Astrocyte of the spinal cord (primary cell): ENCODE measurements at places on chromosomes 5 and 9.

DNA sequence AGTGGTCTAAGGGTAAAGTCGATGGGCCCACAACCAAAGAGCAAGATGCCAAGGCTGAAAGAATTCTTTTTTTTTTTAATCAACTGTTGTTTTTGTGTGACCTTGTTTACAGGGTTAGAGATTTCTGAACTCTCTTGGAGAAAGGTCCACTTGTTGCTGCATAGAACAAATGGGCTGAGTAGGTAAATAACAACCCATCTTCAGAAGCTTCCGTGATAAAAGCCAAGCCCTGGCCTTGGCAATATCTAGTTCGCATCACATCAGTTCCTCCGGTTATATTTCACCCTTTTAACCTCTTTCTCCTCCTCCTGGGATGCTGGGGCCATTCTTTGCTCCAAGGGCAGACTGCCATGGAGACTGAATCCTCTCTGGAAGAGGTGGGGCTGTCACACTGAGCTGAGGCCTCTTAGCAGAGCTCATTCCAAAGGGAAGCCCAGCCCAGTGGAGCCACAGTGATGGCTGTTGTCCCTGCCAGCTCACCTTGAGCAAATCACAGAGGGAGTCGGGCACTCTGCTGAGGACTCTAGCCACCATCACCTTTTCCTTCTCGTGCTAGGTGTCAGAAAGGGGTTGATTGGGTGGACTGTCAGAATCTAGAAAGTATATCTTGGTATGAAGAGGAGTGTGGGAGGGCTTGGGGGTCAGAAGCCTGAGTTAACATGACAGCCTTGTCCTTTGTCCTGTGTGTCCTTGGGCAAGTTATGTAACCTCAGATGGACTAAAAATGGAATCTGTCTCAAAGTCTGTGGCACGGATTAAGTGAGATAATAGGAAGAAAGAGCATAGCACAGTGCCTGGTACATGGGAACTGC is 17.9 kb downstream of the ANKRD55 start:
- DNase-seq, result no peak

- DNase-seq, result no peak
Measured at GRCh38 chr9:112537561-112537960, 50.9 kb downstream of the KIAA1958 start.

DNA sequence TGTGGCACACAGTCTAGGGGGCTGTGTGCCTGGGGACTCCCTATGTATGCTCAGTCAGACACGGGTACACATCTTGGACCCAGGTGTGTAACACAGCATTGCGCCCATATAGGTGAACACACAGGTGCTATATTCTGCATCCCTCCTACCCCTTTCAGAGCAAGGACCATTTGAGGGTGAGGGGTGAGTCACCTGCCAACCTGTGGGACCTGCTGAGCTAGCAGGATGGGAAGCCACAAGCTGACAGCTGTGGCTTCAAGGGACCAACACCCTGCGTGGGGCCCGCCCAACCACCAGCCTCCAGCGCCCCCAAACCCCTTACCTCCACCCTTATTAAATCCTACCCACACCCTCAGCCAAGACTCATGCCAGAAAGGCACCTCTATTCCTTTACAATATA is 14.6 kb upstream of the AQP7 start:
- no peak for DNase-seq

- DNase-seq, result no peak
Measured at GRCh38 chr9:120242116-120242811, 337.7 kb downstream of the CDK5RAP2 start.

DNA sequence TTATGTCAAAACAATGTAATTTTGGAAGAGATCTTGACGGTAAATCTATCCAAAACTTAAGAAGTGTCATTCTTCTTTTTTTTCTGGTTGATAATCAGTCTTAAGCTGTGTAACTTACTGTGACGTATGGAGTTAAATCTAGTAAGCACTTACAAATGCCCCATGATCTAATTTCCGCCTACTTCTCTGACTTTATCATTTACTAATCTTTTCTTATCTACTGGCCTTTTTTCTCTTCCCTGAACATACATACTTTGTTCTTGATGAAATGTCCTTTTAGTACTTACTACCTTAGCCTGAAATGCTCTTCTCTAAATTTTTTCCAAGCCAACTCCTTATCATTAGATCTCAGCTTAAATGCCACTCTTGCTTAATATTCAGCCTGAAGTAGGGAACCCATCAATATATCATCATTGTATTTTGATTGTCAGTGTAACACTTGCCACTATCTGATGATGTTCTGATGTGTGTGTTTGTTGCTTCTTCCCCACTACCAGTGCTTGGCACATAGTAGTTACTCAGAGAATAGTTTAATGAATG is 27.6 kb downstream of the AP3S1 start:
- DNase-seq, result no peak

DNA sequence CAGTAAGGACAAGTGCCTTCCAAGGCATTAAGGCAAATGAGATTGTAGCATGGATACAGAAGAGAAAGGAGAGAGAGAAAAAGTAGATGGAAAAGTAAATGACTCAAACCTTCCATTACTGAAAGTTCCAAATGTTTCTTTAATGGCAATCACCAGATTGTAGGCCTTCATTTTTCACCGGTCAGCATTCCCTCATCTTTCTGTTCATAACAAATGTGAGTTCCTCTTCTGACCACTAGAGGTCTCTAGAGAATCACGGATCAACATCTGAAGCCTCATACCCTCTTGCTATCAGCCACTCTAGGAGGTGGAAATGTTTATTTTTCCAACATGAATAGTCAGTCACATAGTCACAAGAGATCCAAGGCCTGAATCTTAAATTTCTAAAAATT is 73.6 kb upstream of the RPS23 start:
- DNase-seq, result peak; percentile 86

GRCh38 chr5:152288917-152289595 is 116.0 kb downstream of the NMUR2 start:
- no peak for DNase-seq

- no peak for DNase-seq
Measured at GRCh38 chr9:93231121-93231694, 47.3 kb downstream of the WNK2 start.

GRCh38 chr5:135153661-135154060 is 119.6 kb upstream of the PITX1 start:
- no peak for DNase-seq

- DNase-seq, result no peak
Measured at GRCh38 chr5:148751025-148751424, 75.4 kb upstream of the ADRB2 start.

DNA sequence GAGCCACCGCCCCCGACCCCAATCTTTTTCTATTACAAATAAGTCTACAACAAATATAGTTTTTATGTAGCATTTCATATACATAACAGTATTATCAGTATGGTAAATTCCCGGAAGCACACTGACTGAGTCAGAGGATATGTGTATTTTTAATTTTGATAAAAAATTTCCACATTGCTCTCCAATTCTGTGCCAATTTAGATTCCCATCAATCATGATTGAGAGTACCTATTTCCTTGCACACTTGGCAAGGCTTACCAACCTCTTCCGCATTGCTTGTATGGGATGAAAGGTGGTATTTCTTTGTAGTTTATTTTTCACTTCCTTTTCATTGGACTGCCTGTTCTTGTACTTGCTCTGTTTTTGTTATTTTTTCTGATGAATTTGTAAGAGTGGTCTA is 204.6 kb downstream of the RFX3 start:
- no peak for DNase-seq

DNA sequence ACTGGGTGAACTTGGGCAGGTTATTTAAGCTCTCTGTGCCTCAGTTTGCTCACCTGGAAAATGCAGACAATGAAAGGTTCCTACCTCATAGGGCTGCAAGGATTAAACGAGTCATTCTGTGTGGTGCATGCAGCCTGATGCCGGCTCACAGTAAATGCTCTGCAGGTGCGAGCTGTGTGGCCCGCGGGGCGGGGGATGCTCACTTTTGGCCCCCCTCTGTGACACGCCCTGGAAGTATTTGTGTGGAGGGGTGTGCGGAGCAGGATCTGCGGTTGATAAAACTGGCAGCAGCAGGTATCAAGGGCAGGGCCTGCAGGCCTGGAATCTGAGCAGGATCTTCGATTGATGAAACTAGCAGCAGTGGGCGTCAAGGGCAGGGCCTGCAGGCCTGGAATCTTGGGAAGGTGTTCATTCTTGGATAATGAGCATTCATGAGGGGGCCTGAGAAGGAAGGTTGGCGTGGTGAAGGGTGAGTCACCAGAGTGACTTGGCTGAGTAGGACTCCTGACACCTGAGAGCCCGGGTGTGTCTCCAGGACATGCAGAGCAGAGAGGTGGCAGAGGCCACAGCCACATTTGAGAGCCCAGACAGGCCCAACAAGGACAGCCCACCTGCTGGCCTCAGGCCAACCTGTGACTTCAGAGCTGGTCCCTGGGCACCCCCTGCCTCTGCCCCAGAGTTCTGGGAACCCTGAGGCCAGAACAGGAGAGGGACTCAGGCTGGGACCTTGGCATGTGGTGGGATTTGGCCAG is 11.9 kb downstream of the UNC5A start:
- no peak for DNase-seq

GRCh38 chr9:131640438-131641137 is 95.3 kb downstream of the PRRT1B start:
- DNase-seq, result no peak

GRCh38 chr5:52999344-52999949 is 10.3 kb downstream of the ITGA2 start:
- DNase-seq, result no peak

GRCh38 chr5:56298336-56299090 is 65.4 kb upstream of the ANKRD55 start:
- DNase-seq, result no peak

- no peak for DNase-seq
Measured at GRCh38 chr5:83576341-83576740, 104.8 kb downstream of the VCAN start.

DNA sequence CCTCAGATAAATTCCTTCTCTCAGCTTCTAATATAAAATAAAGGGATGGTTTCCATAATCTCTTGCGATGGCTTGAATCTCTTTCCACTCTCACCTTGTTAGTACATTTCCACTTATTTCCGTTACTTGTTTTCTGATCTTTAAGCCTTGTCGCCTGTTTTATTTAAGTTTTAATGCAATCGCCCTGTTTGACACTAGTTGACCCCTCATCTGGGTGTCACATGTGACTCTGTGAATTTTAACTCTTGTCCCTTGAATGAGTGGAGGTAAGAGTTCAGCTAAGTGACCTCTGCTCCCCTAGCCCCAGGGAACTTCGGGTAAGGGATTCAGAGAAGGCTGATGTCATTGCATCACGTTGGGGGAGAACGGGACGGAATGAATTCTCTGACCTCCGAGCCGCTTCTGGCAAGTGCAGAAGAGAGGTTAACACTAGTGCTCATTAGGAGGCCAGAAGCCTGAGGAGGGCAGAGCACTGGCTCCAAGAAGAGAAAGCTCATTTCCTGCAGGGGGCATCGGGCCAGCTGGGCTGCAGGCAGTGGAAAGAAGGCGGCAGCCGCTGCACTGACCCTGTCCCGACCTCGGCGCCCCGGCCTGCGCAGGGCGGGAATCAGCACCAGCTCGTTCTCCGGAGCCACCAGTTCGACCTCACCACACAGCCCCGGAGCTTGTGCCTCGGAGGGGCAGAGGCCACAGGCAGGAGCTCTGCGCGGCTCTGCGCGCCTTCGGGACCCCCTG is 569 bp downstream of the HINT2 start:
- peak; percentile 52 for DNase-seq

DNA sequence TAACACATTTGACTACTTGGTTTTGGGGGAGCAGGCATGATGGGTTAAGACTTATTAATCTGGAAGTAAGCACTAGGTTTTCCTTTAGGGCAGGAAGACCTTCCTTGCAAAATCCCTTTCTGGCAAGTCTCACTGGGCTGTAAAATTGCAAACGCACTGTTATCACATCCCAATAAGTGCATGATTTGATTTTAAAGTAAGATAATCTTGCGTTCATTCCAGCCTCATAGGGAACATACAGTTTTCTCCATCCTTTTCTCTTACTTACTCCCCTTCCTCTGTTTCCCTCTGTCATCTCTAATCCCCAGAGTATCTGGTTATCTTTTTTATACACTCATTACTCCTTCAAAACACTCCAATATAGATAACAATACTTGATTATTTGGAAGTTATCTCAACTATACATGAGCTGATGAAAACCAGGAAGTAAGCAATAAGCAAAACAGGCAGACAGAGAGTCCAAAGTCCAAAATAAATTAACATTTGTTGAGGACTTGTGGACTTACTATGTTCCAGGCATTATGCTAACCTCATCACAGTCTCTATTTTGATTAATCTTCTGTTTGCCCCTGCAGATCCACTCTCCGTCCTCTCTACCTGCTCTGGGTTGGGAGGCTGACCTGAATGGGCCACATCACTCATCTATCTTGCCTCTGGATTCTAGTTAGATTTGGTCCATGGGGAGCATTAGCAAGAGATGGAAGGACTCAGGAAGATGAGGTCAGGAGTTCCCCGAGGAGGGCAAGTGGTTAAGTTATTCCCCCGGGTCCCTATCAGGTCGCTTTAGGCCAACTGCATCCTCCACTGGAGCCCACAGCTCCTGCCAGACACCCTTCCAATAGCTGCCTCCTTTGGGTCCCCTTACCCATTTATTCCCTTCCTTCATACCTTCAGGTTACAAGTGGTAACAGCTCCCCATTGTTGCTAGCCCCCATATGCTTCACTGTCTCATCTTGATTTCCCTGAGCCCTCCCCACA is 60.2 kb downstream of the SLC22A5 start:
- no peak for DNase-seq

DNA sequence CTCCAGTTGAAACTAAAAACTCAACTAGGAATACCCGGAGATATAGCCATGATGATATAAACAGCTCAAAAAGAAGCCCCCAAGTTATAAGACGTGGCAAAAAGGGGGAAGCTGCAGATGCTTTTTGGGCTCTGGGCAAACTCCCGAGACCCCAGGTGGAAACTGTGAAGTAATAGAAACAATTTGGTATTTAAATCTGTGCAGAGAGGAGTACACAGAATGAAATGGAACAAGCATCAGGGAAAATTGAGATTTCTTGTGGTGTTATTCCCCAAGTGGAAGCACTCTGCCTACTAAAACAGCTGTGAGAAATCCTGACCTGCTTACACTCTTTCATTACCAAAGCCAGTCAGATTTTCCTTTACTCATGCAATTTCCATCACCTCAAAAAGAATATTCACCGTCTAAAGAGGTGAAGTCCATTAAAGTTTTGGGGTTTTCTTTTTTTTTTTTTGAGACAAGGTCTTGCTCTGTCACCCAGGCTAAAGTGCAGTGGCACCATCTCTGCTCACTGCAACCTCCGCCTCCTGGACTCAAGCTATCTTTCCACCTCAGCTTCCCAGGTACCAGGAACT is 23.5 kb downstream of the SAXO1 start:
- DNase-seq, result no peak

GRCh38 chr5:83011985-83012384 is 65.2 kb downstream of the TMEM167A start:
- DNase-seq, result no peak
